ENCODE measurements at places on chromosomes 2 and 18.

GRCh38 chr18:53261241-53261640, 921.2 kb downstream of the DCC start:
- DNase-seq: no peak

GRCh38 chr2:152565884-152566727, 151.2 kb downstream of the PRPF40A start:
- no peak for DNase-seq

- DNase-seq: no peak
Observed at GRCh38 chr2:101899265-101899664, 92.5 kb upstream of the IL1R2 start.

DNA sequence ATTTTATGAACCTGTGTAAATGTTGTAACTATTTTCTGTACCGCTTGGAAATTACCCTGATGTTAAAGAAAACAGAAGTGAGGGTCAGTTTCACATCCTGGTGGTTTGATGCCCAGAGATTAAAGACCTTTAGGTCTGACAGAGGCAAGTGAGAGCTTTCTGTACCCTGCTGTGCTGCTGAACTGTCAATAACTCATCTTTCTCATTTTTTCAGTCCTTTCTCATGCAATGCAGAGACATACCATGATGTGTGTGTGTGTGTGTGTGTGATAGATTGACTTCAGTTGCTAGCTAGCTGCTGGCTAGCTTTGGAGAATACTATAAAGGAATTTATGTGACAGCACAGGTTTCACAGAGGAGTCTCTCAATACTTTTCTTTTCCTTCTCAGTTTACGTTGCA, 2025.6 kb upstream of the LRRTM1 start:
- DNase-seq: no peak

- no peak for DNase-seq
Observed at GRCh38 chr2:229873123-229873581, 48.7 kb downstream of the TRIP12 start.

DNA sequence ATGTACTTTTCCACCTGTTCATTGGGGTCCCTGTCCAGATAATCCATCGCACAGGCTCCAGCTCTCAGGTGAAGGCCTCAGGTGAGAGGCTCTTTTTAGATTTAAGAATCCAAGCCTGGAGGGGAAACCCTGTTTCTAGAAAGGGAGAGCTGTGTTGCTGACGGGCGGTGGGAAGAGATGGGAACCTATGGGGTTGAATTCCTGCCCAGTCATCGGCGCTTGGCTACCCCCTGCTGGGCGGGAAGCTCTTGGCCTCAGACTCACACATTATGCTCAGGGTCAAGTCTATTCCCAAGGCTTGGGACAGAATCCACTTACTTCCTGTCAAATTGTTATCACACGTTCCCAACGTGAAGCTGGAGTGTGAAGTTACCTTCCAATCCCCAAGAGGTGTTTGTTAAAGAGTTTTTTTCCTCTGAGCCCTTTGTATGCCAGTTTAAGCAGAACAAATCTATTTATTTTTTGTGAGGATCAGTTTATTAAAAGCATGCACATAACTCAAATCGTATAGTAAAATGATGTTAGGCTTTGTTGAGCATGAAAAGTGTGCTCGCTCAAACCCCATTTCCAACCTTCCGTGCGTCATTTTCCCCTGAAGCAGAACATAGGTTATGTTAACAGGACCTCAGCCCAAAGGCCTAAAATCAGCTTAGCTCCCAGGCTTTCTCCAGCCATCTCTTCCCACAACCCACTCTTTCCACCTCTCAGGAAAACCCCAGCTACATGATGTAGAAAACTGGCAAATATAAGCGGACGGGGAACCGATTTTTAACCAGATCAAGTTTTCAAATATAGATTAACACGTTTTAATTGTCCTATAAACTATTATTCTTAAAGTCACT, 181.7 kb upstream of the ETAA1 start:
- DNase-seq: no peak

DNA sequence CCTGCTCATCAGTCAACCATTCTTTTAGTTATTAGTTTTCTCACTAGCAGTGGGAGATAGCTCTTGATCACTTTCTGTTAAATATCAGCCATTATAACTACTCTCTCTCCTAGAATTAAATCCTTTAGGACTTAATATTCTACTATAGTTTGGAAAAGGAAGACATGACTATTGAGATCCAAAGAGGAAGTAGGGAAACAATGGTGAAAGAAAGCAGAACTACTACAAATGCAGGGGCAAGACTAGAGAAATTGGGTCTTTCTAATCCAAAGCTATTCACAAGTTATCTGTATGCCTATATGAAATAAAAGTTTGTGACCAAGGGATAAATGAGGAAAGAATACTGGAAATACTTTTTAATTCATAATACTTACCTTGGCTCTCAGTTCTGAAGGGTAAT, 65.1 kb downstream of the SRBD1 start:
- DNase-seq: no peak

DNA sequence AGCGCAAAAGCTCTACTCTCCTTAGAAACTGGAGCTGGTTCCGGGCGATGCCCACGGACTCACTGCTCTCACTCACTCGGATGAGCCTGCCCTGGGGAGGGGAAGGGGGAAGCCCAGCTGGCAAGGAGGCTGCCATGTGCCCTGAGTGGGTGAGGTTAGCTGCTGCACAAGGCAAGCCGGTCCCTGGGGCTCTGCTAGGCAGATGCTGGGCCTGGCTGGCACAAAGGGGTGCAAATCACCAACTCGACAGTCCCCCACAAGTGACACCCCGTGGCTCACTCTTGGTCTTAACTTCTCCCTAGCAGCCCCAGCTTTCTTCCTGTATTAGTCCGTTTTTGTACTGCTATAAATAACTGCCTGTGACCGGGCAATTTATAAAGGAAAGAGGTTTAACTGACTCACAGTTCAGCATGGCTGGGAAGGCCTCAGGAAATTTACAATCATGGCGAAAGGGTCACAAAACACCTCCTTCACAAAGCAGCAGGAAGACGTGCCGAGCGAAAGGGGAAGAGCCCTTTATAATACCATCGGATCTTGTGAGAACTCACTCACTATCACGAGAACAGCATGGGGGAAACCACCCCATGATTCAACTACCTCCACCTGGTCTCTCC, 33.2 kb downstream of the ADCY3 start:
- no peak for DNase-seq

- no peak for DNase-seq
Observed at GRCh38 chr2:25418944-25419677, 77.4 kb upstream of the DNMT3A start.

- no peak for DNase-seq
Observed at GRCh38 chr2:226398580-226398979, 401.0 kb downstream of the IRS1 start.

- DNase-seq: peak; percentile 61
Observed at GRCh38 chr18:25299426-25300300, 52.3 kb downstream of the ZNF521 start.

GRCh38 chr18:48072428-48073204, 142.2 kb upstream of the SMAD2 start:
- DNase-seq: no peak

DNA sequence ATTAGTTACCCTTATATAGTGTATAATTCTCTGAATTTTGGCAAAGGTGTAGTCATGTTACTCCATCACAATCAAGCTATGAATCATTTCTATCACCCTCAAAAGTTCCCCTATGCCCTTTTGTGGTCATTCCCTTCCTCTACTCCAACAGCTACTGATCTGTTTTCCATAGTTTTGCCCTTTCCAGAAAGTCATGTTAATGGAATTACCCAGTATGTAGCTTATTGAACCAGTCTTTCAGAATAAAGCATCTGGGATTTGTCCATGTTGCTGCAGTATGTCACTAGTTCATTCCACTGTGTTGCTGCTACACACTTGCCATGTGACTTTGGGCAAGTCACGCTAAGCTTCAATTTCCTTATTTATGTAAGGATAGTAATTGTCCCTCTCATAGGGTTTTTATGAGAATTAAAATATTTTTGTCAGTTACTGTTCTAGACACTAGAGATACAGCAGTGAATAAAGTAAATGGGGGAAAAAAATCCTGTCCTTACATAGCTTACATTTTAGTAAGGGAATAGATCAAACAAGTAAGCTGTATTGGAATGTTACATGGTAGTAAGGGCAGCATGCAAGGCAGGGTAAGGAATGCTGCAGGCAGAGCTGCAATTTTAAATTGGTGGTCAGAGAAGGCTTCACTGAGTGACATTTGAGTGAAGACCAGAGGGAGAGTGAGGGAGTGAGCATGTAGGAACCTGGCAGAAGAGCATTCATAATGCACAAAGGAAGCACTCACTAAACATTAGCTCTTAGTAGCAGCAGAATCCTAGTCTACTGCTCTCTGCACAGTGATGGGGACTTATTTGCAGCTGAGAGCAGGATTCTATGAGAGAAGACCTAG, 80.3 kb upstream of the TSPYL6 start:
- peak; percentile 96 for DNase-seq

DNA sequence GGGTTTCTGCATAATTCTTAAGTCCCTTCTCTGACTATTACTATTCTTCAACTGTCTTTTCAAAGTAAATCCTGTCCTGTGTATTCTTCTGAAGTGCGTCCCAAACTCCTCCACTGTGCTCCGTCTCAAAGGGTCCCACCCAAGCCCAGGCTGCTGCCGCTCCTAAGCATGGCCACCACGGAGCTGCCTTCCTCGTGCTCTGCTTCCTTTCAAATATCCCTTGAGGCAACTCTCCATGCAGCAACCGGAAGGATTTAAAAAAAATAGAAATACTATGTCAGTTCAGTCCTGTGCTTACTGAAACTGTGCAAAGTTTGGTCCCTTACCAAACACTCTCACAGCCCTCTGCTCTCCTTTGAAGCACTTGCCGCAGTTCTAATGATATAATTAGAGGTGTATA, 116.1 kb downstream of the NOL10 start:
- no peak for DNase-seq

- DNase-seq: no peak
Observed at GRCh38 chr2:216839688-216840087, 20.2 kb downstream of the TNP1 start.

All from BJ (cell line).